ENCODE measurements at places on chromosomes 7 and 10.

- peak; percentile 11 for DNase-seq
Observed at GRCh38 chr7:21543528-21544302, 876 bp downstream of the DNAH11 start.

- no peak for DNase-seq
Observed at GRCh38 chr7:12884033-12884432, 196.6 kb downstream of the ARL4A start.

GRCh38 chr10:115026056-115026745 is 67.0 kb upstream of the ATRNL1 start:
- no peak for DNase-seq

- DNase-seq = peak; percentile 3
Observed at GRCh38 chr7:154698726-154699291, 304.1 kb downstream of the PAXIP1 start.

- no peak for DNase-seq
Observed at GRCh38 chr10:34437906-34438305, 377.2 kb downstream of the PARD3 start.

DNA sequence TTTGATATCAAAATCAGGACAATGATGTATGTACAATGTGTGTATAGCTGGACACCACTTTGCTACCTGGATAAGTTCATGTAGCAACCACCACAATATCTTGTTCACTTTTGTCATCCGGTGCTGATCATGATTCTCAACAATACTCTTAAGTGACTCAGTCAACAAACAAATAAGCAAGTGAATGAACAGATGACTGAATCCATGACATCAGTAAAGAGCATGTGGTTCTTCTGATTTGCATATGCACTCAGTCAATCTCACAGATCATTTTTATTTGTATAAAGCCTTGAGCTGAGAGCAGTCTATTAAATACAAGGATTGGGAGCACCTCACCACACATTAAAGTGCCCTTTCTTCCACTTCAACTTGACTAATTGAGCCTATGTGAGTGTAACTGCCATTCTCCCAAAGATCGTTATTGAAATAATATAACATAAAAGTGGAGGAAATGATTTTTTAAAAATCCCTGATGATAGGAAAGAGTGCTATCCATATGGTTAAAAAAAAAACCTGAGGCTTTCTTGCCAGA is 69.5 kb downstream of the NPSR1 start:
- peak; percentile 79 for DNase-seq

DNA sequence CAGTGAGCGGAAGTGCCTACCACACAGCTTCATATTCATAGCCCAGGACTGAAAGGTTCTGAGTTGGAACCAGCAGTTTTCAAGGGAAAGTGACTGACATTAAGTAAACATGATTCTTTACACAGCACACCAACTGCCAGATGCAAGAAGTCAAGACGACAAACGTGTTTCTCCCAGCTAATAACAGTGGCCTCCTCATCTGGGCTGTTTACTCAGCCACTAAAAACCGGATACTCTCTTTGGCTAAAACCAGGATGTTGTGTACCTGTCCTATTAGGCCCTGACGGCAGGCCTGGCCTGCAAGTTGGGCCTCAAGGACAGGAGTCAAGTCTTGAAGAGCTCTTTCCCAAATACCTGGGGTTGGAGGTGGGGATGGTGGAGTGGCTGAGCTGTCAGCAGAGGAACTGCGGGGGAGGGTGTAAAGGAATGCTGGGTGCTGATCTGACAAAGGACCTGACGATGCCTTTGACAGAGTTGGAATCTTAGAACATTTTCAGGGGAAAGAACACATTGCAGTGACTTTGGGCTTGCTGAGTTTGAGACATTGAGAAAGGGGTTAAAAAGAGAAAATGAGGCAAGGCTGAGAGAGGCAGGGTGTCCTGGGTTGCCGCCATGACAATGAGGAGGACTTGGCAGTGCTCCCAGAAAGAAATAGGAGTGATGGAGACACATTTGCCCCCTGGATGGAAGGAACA is 57.7 kb downstream of the STEAP1B start:
- no peak for DNase-seq

- no peak for DNase-seq
Observed at GRCh38 chr10:131099028-131099726, 212.3 kb downstream of the TCERG1L start.

GRCh38 chr10:4717670-4718069 is 108.3 kb upstream of the AKR1E2 start:
- no peak for DNase-seq

- no peak for DNase-seq
Observed at GRCh38 chr7:140229101-140229525, 52.3 kb upstream of the KDM7A start.

DNA sequence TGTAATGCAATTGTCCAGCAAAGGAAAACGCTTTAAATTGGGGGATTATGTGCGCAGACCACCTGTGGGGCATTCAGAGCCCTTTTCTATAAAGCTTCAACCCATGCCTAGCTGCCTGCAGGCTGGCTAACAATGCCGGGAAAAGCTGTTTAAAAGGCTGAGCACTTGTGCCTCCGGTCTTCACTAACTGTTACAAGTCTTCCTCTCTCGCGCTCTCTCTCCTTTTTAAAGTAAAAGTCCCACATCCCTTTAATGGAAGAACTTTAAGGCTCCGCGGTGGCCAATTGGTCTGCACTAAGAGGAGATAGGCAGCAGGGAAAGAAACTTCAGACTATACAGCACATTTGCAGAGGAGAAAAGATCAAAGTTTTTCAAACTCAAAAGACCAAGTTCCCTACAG is 4.6 kb downstream of the FZD8 start:
- DNase-seq = no peak

Measured in NCI-H526 treated with DMSO at 0.1 percent for 48 hours (cell line).